Ureter (tissue), 1 donor: ENCODE measurements at places on chromosomes 12 and 14. TPM values are rescaled to one million over a fixed set of nuclear protein-coding genes. Genes with fewer than 3 reads are reported as not detected.

- DNase-seq, result no peak
These were observed 1.1 kb downstream of the DIP2B start for GRCh38 chr12:50505675-50506530.

ADGRD1 gene
- total RNA-seq, result 80.2 TPM

DNA sequence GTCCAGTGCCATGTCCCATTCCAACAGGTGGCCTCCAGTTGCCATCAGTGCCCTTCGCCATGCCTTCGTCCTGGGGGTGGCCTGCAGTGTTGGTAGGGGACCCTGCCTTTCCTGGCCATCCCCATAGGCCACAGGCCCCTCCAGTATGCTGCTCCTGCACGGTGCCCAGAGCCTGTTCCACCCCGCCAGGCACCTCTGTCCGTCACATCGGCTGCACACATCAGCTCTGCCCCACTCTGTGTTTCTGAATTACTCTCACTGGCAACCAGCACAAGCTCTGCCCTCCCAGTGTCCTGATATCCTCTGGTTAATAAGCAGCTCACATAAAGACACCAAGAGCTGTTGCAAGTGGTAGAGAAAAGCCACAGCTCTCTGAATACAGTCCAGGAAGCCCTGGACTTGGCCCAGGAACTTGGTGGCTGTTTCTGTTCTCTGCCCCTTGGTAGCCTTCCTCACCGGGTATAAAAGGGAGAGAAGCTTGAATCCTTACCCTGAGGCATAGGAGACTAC is 31.3 kb upstream of the ATP2A2 start:
- DNase-seq, result no peak

RTRAF gene
- total RNA-seq, result 152 TPM

RFLNA gene
- 1.1 TPM for total RNA-seq

DNA sequence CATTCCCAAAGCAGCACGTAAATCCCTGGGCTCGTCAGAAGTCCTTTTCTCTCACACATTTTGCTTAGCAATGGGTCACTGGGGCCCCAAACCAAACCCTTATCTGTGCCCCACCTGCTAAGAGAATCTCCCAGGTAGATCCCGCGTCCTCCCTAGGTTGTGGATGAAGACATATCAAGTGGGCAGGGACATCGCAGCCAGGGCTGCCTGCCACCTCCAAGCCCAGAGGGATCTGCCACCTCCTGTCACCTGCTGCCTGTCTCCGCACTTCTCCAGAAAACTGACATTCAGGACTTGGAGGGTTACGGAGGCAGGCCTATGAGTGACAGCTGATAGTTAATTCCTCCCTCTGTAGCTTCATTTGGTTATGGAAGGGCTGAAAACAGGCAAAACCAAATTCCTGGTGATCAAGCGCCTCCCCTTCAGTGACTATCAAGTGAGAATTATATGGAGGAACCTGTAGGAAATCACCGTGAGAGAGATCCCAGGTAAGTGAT is 19.5 kb downstream of the BCL11B start:
- DNase-seq, result no peak

GRCh38 chr12:93838193-93838592 is 161.0 kb downstream of the CRADD start:
- no peak for DNase-seq

DNA sequence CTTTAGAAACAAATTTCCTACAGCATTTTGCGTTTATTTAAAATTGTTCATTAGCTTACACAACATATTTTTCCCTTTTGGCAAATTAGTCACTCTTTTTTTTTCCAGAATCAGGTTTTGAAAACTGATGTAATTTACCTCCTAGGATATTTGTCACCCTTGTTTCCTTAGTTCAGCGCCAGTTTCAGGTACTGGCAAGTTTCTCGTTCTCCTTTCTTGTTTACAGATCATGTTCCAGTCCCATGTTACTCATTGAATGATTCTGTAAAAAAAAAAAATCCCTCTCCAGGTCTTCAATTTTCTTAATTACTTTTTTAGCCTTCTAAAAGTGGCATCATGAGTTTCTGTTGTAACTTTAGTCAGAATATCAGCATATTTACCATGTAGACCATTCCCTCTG is 2.7 kb downstream of the PPP4R4 start:
- DNase-seq, result no peak
